KBM-7 (cell line): ENCODE measurements at places on chromosomes 11 and 22.

- DNase-seq = no peak
These were observed 10.3 kb downstream of the APOBEC3A start for GRCh38 chr22:38967451-38968450.

- DNase-seq = peak; percentile 16
These were observed 2.4 kb downstream of the TRIM44 start for GRCh38 chr11:35664977-35665441.

DNA sequence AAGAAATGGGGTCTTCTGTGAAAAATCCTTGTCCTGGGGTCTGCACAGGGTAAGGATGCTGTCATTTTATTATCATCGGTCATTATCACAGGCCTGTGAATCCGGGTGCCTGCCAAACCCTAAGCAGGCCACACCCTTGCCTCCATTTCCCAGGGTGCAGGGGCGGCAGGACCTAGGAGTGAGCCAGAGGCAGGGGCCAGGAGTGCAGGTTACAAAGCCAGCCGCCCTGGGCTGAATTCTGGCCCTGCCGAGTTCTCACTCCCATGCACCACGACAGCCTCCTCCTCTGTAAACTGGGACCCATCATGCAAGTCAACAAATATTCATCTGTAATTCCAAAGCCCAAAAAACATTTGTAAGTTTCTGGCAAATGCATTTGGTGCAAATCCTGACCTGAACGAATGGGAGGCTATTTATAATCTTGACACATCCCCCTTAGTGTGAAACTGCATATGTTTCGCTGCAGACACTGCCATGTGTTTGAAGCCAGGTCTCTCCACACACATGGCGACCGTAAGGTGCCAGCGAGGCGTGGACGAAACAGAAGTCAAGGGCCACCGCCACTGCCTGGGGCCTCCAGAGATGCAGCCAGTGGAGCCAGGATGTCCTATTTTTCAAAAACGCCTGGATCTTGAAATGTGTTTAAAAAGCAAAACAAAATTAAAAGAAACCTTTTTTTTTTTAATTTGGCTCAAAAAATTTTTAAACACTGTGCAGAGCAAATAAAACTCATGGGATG, 6.7 kb downstream of the CD5 start:
- no peak for DNase-seq

GRCh38 chr22:36644333-36644757, 59.2 kb downstream of the CACNG2 start:
- peak; percentile 78 for DNase-seq

GRCh38 chr22:31281733-31282132, 10.6 kb downstream of the PIK3IP1 start:
- DNase-seq = no peak
